NCI-H2029 treated with DMSO at 0.1 percent for 48 hours (cell line): ENCODE measurements at places on chromosomes 3 and 15.

DNA sequence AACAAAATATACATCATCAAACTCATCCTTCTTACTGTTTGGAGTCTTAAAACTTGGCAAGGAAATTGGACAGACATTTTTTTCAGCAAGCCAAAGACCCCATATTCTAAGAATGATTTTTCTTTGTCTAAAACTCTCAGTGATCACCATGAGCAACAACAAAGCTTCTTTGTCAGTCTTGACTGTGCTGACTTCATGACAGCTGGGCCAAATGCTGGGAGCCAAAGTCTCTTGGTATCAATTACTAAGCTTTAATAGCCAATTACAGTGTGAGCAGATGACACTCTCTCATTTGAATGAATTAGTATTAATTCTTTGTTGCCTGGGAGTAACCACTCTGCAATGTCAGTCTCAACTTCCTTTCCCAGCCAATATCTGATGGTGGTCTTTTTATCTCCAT lies 48.1 kb upstream of the GK5 start:
- DNase-seq, result no peak

DNA sequence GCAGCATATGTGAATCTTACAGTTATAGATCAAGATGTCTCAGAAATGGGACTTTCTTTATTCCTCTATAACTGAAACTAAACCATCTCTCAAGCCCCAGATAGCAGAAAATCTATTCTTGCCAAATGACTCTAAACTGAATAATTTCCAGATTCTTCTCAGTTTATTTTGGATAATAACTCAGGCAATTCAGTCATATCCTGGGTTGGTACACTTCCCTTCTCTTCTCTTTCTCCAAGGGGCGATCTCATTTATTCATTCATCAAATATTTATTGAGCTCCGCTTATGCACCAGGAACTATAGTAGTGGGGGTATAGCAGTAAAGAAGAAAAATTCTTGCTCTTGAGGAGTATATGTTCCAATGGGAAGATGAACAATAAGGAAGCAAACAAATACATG lies 13.5 kb upstream of the PCOLCE2 start:
- DNase-seq, result no peak

- DNase-seq, result no peak
Observed at GRCh38 chr3:172716476-172716875, 5.6 kb upstream of the NCEH1 start.

DNA sequence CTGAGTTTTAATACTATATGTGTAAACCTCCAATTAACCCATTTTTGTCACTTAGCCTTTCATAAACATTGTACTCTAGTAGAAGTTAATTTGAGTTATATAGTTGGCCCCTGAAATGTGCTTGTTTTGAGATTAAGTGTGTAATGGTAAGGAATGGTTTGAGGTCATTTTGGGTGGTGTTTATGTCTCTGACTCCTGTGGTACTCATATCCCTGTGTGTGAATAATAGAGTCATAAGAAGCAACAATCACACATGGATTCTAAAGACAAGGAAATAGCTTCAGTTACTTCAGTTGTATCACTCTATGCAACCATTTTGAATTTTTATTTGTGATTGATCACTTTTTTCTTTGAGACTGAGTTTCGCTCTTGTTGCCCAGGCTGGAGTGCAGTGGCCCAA lies 408.5 kb downstream of the MFSD1 start:
- DNase-seq, result no peak

DNA sequence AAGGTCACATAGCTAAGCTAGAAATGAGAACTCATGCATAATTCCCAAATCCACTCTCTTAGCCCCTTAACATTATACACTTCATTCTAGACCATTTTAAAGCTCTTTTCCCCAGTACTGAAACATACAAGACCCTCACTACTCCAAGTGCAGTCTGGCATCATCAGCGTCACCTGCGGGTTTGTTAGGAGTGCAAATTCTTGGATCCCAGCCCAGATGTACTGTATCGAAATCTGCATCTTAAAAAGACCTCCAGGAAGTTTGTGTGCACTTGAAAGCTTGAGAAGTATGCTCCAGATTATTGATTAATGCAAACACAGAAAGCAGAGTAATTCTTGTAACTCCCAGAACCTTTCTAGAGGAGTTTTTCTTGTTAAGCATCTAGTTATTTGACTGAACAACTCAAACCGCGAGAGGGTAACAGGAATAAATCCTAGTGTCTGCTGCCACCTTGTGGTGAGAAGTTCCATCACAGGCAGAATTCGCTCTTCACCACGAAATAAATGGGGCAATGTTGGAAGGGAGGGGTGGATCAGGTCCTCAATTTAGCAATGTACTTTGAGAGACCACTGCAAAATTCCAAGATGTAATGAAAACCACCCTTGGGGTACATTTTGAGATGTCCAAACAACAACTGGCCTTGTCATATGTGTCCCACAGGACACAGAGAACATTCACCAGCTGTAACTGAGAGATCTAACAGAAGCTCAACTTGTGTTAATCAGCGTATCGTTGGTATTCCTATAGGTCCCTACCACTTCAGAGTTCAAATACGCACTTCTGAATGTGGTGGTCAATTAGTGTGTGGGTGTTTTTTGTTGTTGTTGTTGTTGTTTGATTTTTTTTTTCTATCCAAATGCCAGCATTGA lies 583 bp upstream of the C3orf49 start:
- peak; percentile 68 for DNase-seq

- no peak for DNase-seq
Observed at GRCh38 chr15:65392368-65392767, 14.6 kb upstream of the IGDCC3 start.

DNA sequence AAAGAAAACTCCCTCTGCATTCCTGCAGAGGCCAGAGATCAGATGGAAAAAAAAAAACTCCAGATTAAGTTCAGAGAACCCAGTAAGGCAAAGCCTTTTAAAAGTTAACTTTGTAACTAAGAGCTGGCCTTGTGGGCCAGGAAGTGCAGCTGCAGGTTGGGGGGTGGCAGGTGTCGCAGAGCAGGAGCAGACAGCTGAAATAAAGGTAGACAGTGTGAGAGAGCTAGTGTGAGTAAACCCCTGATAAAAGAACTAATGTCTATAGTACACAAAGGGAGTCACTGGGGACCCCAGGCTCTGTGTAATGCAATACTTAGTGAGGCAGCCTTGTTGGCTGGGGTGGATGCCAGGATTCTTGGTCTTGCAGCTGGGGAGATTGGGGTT lies 42.1 kb downstream of the PPCDC start:
- DNase-seq, result no peak

DNA sequence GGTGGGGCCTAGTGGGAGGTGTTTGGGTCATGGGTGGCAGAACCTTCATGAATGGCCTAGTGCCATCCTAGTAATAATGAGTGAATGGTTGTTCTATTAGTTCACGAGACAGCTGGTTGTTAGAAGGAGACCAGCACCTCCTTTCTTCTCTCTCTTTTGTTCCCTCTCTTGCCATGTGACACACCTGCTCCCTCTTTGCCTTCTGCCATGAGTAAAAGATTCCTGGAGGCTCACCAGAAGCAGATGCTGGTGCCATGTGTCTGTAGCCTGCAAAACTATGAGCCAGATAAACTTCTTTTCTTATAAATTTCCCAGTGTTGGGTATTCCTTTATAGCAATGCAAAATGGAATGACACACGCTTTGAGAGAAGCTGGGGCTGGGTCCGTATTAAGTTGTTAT lies 89.0 kb upstream of the SLC4A7 start:
- DNase-seq, result no peak

DNA sequence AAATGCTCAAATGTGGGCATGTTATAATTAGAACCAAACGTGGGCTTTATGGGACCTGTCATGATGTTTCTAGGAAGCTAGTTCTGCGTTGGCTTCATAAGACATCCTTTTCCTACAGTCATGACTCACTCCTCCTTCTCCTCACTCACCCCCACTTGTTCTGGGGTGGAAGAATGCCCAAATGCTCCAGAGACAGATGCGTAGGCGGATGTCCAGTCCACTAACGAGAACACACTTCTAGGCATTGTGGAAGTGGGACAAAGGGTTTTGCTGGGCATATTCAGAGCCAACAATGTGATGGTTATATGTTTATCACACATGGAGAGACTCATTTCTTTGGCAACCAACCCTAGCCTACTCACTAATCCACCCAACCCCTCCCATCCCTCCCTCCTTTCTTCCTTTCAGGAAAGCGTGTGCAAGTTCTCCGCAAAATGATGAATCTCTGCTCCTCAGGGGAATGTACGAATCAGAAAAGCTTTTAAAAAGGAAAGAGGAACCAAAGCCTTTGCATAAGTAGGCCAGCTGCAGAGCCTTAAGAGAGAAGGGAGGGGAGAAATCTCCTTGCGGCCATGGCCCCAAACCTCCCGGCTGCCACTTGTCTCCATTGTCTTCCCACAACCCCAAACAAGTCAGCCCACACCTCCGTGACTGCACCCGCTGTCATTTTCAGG lies 123.0 kb upstream of the SPRED1 start:
- DNase-seq, result no peak

DNA sequence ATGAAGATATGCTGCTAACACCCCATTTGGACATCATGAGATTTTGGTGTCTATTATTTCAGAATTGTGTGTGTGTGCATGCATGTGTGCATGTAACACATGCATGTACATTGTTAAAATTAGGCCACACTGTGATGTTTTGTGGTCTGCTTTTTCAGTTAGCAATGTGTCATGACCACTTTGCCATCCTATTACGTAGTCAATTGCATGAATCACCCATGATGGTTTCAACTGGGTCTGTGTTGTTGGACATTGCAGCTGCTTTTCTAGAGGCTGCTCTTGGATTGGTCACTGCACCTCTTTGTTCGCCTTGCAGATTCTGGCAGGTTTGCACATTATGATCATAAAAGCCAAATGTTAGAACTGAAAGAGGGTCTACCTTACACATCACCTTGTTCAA lies 101.0 kb upstream of the THBS1 start:
- no peak for DNase-seq
